ENCODE measurements at places on chromosomes 2 and 18.

- DNase-seq = no peak
Observed at GRCh38 chr2:20563833-20564232, 87.1 kb downstream of the HS1BP3 start.

DNA sequence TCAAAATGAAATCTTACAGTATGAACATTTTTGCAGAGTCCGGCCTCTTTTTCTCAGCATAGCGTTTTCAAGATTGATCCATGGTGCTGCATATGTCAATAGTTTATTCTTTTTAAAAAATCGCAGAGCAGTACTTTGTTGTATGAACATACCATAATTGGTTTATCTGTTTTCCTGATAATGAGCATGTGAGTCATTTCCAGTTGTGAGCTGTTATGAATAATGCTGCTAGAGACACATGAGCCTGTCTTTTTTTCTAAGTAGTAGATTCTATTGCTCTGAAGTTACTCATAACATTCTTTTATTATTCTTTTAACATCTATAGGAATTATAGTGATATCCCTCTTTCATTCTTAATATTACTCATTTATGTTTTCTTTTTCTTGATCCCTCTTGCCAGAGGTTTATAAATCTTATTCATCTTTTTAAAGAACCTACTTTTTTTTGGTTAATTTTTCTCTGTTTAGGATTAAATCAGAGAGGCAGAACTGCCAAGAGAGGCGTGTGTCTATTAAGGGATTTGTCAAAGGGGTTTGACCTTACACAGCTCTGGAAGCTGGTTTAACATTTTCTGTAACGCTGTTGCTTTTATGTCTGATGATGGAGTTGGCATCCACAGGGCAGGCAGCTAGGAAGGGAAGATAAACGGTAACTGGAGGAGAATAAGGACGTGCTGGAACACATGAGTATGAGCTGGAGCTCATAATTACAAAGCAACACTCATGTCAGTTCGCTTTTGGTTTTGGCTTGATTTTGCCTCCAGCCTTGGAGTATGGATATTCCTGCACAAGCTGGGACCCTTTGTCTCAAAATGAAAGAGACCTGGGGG is 47.4 kb downstream of the MGAT5 start:
- DNase-seq = no peak

DNA sequence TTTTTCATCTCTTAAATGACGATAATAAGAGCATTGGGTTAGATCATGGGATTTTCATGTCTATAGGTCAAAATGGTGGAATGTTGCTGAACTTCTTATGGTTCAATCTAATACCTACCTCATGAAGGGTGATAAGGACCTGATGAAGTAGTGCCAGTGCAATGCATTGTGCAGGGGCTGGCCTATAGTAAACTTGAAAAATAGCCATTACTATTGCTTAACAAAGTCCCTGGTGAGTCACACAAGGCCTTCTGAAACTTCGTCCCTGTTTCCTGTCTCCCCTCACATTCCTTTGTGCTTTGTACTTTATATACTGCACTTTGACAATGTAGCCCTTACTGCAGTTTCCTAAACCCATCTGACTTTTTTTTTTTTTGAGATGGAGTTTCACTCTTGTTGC is 515.9 kb downstream of the SLC4A3 start:
- DNase-seq = no peak

- DNase-seq = no peak
Observed at GRCh38 chr2:61582165-61582564, 44.0 kb upstream of the XPO1 start.

GRCh38 chr2:238974501-238975166 is 126.7 kb downstream of the TWIST2 start:
- DNase-seq = no peak

DNA sequence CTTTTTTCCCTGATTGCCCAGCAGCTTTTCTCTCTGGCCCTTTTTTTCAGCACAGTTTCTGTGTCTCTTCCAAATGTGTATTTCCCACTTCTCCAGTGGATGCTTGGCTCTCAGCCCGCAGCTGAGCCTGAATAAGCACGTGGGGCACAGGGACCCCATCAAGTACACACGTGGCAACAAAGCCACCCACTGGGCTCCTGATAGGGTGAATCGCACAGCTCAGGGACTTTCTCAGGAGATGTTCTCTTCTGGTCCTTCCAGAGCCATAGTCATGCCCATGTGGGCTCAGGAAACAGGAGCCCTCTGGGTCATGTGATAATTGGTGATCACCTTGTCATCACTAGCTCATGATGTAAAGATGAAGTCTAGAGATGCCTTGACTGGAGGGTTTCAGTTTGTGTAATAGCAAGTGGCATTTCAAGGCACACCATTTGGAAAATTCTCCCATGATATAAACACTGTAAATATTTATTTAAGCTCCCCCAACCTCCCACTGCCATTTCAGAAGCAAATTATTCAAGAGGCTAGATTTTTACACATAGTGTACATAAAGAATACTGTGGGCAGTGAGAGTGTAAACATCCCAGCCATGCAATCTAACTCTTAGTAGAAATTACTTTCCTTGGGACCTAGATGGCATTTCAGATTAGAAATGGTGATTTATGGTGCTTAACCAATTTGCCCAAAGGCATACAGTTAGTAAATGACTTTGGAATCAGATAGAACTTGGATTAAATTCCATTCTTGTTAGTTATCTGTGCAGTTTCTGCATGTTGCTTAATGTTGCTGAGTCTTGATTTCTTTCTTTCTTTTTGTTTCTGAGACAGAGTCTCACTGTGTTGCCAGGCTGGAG is 597.5 kb downstream of the SLC4A3 start:
- no peak for DNase-seq

DNA sequence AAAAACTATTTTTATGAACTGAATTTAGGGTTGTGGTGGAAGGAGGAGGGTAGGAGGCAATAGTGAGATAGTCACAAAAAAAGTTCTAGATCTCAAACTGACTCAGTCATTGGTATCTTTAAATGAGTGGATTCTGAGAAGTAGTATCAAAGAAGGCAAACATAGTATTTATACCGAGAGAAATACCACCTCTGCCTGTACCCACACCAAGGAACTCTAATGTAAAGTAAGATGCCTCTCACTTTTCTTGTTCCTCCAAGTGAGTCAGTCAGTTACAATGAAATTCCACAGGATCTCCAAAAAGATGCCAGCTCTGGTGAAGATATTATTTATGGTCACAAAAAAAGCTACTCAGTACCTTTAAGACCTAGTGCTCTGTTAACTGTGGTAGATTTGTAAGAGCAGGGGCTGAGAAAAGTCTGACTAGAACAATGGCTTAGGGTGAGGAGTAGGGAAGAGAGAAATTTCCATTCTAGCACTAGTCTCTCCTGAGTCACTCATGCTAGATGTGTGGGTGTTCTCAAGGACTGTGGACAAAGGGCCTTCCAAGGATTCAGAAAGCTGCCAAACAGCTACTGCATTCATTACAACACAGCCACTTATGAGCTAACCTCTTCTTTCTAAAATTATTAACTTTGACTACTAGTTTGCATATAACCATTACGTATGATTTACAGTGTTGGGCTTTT is 36.3 kb downstream of the YWHAQ start:
- DNase-seq = no peak

- DNase-seq = no peak
Observed at GRCh38 chr2:74755386-74755785, 78.5 kb upstream of the HK2 start.

- DNase-seq = no peak
Observed at GRCh38 chr2:160109243-160109642, 46.8 kb upstream of the PLA2R1 start.

DNA sequence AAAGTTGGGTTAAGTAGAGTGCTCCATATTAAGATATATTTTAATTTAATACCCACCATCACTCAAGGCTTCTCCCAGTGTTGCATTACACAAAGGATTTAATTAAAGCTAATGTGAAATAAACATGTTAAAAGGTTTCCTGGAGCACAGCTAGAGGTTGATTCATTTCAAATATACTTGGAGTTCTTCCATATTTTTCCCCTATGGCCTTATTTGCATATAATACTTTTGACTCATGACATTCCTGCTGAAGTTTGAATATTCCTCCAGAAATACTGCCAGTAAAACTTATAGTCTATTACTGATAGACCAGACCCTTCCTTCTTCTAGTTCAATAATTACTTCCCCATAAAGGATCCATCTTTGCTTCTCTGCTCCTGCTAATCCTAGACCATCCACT is 227.5 kb downstream of the GULP1 start:
- DNase-seq = no peak

DNA sequence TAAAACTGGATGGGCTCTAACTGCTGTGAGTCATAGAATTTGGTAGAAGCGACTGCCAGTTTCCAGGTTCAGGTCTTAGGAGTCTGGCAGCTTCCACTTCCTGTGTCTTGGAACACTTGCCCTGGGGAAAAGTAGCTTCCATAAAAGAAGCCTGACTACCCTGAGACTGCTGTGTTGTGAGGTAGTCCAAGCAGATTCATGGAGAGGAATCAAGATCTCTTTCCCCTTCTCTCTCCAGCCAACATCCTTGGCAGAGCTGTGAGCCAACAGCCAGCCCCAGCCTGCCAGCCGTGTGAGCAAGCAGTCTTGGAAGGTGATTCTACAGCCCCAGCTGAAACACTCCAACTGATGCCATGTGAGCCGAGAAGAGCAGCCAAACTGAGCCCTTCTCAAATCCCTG is 33.7 kb downstream of the SLC20A1 start:
- DNase-seq = no peak

DNA sequence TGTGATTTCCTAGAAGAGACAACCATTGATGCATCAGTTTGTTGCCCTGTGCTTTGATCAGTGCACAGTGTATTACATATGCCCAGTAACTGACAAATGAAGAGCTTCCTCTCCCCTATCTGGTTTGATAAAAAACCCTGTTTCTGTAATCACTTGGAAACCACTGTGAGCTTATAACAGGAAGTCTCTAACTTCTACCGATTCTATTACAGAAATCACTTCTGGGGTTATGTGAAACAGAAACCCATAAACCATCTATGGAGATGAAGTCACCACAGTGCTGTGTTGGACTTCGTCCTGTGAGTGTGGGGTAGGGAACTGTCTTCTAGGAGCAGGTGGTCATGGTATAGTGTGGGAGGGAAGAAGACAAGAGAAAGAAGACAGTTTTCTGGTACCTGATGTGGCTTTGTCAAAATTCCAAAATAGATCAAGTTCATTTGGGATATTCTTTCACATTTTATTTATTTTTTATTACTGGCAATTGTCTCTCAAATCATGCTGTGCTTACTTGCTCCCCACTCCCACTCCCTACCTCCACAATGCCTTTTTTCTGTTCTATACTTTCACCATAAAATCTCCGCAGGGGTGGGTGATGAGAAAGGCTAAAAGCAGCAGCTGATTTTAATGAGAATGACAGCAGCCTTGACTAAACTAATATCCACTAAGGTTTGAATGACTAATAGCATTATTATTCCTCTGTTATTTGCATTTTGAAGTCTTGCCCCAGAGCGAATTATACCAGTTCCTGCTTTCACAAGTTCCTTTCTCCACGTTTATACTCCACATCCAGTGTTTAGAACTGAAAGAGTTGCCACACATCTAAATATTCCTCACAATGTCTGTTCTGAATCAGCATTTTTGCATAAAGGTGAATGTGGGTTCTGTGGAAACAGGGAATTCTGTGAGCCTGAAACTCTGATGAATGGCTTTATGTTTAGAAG is 41.7 kb upstream of the RND3 start:
- no peak for DNase-seq

- DNase-seq = no peak
Observed at GRCh38 chr18:8949206-8949605, 153.3 kb upstream of the NDUFV2 start.
